ENCODE measurements at places on chromosomes 7 and 10.

DNA sequence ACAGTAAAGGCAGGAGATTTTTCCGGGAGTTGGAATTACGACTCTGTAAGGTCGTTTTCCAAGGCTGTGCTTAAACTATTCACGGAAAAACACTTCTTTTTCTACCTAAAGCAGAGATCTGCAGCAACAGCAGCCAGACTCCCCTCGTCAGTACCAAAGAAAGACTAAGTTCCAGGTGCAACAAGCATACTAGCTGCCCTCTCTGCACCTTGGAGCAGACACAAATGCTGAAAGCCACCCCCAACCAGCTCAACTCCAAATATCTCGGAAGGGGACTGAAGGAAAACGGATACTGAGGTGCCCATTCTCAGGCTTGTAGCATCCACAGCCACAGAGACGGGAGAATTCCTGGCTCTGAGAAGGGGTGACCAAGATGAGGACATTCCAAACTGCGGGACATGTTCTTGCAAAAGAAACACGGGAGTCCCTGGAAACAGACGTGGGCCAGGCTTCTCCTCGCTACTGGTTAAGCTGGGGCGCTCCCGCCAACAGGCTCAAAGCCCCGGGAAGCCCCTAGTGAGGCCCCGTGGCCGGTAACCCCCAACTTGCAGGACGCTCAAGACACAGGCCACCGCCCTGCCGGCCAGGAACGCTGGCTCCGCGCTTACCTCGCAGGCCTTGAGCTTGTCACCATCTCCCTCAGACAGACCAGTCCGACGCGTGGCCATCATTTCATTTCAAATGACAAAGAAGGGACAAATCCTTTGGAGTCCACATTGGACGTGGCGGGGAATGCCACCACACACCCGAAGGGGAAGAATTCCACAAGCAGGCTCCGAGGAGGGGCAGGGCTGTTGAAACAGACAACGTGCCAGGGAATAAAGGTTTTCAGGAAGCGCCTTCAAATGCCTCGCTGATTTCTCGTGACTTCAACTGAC lies 2.2 kb downstream of the ARHGAP21 start:
- no peak for DNase-seq

DNA sequence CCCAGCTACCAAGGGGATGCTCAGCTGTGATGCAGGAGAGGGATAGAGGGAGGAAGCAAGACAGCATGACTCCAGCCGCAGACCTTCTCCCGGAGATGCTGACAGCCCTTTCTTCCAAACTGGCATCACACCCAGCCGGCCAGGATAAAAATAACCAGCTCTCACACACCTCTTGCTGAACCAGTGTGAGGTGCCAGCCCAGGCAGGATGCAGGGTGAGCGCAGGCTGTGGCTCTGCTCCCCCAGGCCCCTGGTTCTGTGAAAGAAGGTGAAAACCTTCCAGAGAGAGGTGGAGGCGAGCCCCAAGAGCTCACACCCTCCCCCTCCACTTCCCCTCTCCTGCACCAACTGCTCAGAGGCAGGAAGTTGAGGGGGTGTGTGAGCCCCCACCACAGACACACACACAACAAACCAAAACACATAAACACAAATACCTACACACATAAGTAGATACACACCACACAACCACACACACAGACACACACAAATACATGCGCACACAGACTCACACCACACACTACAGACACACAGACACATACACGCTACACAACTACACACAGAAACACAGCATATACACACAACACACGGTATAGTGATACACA lies 4.0 kb downstream of the GPR15LG start:
- no peak for DNase-seq

- no peak for DNase-seq
Measured at GRCh38 chr7:51901489-51901840, 584.9 kb upstream of the COBL start.

GRCh38 chr7:18803923-18804322 lies 308.4 kb downstream of the HDAC9 start:
- peak; percentile 51 for DNase-seq

GRCh38 chr7:94949532-94949931 lies 42.1 kb downstream of the PPP1R9A start:
- peak; percentile 15 for DNase-seq

- peak; percentile 70 for DNase-seq
Measured at GRCh38 chr10:97714401-97715258, 1.1 kb downstream of the MARVELD1 start.

- no peak for DNase-seq
Measured at GRCh38 chr10:97977673-97978072, 52.7 kb downstream of the CRTAC1 start.

DNA sequence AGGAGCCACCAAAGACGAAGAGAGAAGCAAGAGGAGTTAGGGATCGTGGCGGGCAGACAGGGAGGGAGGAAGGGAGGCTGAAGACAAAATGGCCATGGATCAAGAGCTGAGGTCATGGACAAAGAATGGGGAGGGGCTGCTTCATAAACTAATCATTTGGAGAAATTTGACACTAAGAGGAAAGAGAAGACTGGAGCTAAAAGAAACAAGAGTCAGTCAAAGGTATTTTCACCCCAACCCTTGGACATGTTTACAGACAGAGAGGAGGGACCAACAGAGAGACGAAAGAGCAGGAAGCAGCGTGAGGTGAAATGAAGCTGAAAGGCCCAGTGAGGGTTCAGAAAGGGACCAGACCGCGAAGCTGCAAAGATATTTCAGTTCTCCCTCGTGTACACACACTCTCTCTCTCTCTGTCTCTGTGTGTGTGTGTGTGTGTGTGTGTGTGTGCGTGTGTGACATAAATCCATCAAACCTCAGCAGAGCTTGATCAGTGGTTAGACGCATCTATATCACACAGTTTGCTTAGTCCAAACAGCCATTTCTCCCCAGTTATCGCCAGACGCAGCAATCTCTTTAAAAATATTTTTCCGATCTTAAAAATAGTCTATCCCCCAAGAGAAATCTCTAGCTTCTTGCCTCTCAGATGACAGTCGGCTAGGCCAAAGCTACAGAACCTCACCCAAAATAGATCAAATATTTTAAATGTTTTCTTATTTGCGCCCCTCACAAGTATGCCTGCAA lies 12.5 kb upstream of the CALD1 start:
- no peak for DNase-seq

DNA sequence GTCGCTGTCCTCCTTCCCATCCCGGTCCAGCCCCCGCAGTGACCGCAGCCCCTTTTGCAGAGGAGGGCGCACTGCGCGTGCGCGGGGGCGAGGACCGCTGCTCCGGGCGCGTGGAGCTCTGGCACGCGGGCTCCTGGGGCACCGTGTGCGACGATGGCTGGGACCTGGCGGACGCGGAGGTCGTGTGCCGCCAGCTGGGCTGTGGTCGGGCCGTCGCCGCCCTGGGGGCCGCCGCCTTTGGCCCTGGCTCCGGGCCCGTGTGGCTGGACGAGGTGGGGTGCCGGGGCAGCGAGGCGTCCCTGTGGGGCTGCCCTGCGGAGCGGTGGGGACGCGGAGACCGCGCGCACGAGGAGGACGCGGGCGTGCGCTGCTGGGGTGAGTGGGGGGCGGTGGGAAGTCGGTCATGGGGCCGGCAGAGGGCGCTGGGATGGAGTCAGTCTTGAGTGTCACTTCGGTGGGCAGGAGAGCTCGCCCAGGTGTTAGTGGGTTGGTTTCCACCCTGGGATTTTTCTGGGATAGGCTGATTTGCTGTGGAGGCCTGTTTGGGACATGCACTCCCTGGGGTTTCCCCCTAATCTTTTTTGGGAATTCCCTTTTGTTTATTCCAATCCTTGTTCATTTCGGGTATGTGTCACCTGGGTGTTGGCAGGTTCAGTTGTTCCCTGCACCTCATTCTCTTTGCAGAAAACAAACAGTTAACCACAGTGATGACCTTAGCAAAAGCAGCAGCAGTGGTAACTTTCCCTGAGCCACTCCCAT lies 11.6 kb downstream of the SCART1 start:
- no peak for DNase-seq

GRCh38 chr7:44541876-44542610 lies 913 bp upstream of the NPC1L1 start:
- DNase-seq, result no peak

All from NCI-H226 (cell line).